Activated T-cell treated with anti-CD3 and anti-CD28 coated beads, Interleukin-2, amount 50 U/mL, for 72 hours (primary cell): ENCODE measurements at places on chromosomes 3 and 15. TPM values are rescaled to one million over a fixed set of nuclear protein-coding genes. Genes with fewer than 3 reads are reported as not detected.

SLC9C1 gene
- not detected for total RNA-seq

CSPG5 gene
- 0.30 TPM for total RNA-seq

PROS1 gene
- total RNA-seq = 0.46 TPM

JMJD7 gene
- total RNA-seq = 16.0 TPM

PPM1L gene
- 6.4 TPM for total RNA-seq

DNAH12 gene
- 0.26 TPM for total RNA-seq

DNA sequence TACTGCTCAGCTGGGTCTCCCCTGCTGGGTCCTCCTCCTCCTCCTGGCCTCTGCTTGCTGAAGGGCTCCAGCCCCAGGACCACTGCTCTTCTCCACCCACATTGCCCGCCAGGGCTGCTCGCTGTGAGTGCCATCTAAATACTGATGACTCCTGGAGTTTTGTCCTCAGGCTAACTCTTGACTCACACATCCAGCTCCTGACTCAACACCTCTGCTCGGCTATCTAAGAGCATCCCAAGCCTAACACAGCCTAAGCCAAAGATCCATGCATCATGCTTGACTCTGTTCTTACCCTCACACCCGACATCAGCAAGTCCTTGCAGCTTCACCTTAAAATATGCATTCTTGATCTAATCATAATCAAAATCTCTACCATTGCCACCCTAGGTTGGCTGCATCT lies 260.2 kb downstream of the KLF13 start:
- H3K36me3 ChIP-seq = peaks cover 1% of the 10 kb centered on the region
- H3K27ac ChIP-seq = no peak overlapping the region
- no peak overlapping the region for H3K4me3 ChIP-seq
- H3K4me1 ChIP-seq = no peaks in the 10 kb centered on the region

DNA sequence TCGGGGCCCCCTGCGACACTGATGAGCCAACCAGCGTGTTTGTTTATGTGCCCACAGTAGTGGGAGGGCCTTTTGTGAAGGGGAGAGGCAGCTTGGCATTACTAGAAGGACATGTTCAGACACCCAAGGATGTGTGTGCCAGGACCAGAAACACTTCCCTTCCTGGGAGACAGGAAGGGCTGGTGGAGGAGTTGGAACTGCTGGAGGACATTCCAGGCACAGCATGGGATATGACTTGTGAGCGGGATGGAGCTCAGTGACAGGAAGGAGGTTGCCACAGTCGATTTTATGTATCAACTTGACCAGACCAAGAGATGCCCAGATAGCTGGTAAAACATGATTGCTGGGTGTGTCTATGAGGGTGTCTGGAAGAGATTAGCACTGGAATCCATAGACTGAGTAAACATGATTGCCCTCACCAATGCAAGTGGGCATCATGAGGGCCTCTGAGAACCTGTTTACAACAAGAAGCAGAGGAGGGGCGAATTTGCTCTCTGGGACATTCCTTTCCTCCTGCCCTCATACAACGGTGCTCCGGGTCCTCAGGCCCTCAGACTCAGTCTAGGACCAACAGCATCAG lies 106.4 kb upstream of the TLE3 start:
- no peaks in the 10 kb centered on the region for H3K4me1 ChIP-seq
- no peak overlapping the region for H3K27ac ChIP-seq
- H3K4me3 ChIP-seq = no peak overlapping the region
- H3K27me3 ChIP-seq = no peaks in the 10 kb centered on the region

DNA sequence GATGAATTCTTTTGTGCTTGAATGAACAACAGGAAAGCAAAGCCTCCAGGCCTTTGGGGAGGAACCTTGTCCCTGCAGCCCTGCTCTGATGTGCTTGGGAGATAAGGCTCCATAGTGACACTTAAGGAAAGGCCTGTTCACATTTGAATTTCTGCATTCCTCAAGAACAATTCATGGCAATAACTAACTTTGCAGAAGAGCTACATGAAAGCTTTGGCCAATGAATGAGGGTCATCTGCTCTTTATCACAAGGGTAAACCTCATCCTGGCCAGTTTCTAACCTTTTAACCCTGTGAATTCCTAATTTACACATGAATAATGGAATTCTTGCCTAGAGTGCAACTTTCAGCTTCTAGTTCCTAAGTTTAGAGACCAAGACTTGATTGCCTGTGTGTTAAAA lies 5.6 kb downstream of the PRTG start:
- H3K36me3 ChIP-seq = no peaks in the 10 kb centered on the region
- DNase-seq = no peak
- no peak overlapping the region for H3K27ac ChIP-seq
- H3K4me1 ChIP-seq = no peaks in the 10 kb centered on the region
- H3K4me3 ChIP-seq = no peak overlapping the region

GRCh38 chr15:62352817-62353216 lies 187.7 kb upstream of the C2CD4B start:
- H3K27me3 ChIP-seq = peaks cover 11% of the 10 kb centered on the region
- H3K27ac ChIP-seq = no peak overlapping the region
- no peak for DNase-seq

DNA sequence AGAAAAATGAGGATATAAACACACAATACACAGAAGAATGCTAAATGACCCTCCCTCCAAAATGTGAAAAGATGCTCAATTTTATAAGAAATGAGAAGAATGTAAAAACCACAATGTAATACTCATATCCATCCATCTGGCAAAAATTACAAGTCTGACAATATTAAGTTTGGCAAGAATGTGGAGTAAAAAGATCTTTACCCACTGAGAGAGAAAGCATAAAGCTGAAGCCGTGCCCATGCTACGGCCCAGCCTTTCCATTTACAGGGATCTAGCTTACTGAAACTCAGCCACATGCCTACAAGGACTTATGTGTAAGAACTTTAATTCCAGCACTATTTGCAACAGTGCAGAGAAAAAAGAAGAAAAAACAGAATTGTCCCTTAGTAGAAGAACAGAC lies 42.9 kb downstream of the ATP13A3 start:
- DNase-seq = no peak
- H3K27me3 ChIP-seq = no peaks in the 10 kb centered on the region
- no peak overlapping the region for H3K4me3 ChIP-seq
- no peaks in the 10 kb centered on the region for H3K4me1 ChIP-seq
- peaks cover 14% of the 10 kb centered on the region for H3K36me3 ChIP-seq

- no peaks in the 10 kb centered on the region for H3K36me3 ChIP-seq
- H3K4me1 ChIP-seq = no peaks in the 10 kb centered on the region
Observed at GRCh38 chr15:69128667-69129311, 31.6 kb upstream of the GLCE start.

DNA sequence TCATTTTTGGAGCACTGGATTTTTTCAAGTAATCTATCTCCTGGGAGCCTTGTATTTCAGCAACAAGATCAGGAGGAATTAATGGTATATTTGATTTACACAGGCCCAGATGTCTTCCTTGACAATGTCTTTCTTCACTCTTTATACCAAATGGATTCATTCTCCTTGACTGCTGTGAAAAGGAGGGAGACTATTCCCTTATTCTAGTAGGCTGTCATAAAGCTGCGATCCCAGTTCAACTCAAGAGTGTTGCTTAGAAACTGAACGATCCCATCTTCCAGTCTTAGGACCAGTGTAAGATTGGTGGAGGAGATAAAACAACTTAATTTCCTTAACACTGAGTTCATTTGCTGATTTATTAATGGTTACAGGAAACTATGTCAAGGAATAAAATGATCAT lies 119.4 kb upstream of the ROBO1 start:
- DNase-seq = no peak
- no peak overlapping the region for H3K4me3 ChIP-seq
- H3K27ac ChIP-seq = no peak overlapping the region
- no peaks in the 10 kb centered on the region for H3K4me1 ChIP-seq
- no peaks in the 10 kb centered on the region for H3K36me3 ChIP-seq

DNA sequence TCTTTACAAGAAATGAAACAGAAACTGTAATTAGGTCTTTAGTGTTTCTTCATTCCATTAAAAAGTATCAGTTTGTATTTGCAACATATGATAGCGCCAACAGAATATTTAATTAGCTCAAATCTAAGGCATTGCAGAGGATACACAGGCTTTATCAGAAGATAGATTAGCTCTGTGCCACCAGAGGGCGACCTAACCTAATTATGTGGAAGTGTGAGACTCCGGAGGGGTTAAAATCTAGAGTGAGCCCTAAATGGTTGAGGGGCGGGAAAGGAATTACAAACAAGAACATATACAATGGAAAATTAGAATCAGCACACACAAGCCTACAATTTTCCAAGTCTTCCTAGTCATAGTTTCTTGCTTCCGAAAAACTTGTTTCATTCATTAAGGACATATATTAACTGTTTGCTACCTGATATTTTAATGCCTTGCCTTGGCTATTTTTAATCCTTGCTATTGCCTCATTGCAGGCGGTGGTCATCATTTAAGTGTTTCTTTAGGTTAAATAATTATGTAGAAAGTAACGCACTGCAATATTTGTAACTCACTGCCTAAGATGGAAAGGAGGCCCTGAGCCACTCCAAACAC lies 18.0 kb upstream of the RYR3 start:
- no peaks in the 10 kb centered on the region for H3K36me3 ChIP-seq
- no peak overlapping the region for H3K27ac ChIP-seq
- H3K4me3 ChIP-seq = no peak overlapping the region
- H3K27me3 ChIP-seq = no peaks in the 10 kb centered on the region

DNA sequence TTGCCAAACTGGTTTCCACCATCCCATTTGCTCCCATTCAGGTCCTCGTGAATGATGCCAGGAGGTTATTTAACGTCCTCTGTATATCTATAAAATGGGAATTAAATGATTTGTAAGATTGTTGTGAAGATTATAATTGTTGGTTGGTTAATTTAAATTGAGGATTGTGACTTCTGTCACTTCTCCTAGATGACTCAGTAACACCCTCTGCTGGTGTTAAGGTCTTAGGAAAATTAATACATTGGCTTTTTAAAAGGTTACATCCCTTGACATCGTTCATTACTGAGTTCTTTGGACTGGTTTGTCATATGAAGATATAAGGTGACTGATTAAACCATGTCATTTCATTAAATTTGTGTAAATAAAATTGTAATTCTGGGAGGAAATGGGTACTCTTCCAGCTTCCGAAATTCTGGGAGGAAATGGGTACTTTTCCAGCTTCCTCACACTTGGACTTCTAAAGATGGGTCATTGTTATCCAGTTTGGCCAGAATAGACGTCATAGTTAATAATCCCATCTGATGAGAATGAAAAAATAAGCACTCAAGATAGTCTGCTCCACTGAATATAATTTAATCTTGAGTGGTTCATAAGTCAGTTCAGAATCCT lies 33.3 kb upstream of the PAQR5 start:
- no peaks in the 10 kb centered on the region for H3K36me3 ChIP-seq
- no peaks in the 10 kb centered on the region for H3K4me1 ChIP-seq
- no peaks in the 10 kb centered on the region for H3K27me3 ChIP-seq

GRCh38 chr15:59814409-59814808 lies 125.3 kb upstream of the BNIP2 start:
- no peaks in the 10 kb centered on the region for H3K27me3 ChIP-seq
- peak overlapping the region; percentile 36 for H3K27ac ChIP-seq
- H3K4me3 ChIP-seq = no peak overlapping the region
- no peaks in the 10 kb centered on the region for H3K36me3 ChIP-seq
- no peak for DNase-seq
- H3K4me1 ChIP-seq = peaks cover 24% of the 10 kb centered on the region
